ENCODE measurements at places on chromosomes 12 and 14.

DNA sequence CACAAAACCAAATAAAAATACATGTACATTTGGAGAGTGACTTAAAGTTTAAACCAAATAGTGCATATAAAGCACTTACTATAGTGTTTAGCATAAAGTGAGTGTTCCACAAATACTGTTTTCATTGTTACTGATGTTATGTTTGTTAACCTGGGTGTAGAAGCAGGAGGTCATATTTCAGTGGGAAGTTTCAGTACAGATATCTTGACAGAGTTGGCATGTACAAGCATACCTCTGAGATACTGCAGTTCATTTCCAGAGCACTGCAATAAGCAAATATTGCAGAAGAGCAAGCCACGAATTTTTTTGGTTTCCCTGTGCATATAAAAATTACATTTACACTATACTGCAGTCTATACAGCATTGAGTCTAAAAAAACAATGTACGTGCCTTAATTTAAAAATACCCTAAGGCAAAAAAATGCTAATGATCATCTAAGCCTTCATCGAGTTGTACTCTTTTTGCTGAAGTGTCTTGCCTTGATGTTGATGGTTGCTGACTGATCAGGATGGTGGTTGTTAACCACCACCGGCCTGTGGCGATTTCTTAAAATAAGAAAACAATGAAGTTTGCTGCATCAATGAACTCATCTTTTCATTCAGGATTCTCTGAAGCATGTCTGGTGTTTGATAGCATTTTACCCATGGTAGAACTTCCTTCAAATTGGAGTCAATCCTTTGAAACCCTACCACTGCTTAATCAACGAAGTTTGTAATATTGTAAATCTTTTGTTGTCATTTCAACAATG is 361.1 kb upstream of the RPL10L start:
- DNase-seq = no peak

DNA sequence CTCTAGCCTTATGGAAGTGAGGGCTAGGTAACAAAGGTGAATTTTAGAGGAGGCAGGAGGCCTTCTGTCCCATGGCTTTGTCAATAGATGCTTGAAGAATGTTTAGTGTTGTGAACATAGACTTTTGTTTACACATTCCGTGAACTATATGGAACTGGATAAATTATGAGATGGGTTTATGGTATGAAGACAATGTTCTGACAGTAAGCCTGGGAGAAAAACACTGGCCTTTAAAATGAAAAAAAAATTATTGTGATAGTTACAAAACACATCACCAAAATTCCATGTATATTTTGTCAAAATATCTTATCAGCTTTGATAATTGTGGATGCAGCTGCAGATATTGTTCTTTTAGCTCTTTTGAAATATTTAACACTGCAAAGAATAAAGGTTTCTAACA is 251.5 kb upstream of the DCN start:
- no peak for DNase-seq

- DNase-seq = no peak
These were observed 32.6 kb downstream of the DDX11 start for GRCh38 chr12:31106101-31106803.

- DNase-seq = no peak
These were observed 44.0 kb upstream of the EAPP start for GRCh38 chr14:34583525-34583924.

DNA sequence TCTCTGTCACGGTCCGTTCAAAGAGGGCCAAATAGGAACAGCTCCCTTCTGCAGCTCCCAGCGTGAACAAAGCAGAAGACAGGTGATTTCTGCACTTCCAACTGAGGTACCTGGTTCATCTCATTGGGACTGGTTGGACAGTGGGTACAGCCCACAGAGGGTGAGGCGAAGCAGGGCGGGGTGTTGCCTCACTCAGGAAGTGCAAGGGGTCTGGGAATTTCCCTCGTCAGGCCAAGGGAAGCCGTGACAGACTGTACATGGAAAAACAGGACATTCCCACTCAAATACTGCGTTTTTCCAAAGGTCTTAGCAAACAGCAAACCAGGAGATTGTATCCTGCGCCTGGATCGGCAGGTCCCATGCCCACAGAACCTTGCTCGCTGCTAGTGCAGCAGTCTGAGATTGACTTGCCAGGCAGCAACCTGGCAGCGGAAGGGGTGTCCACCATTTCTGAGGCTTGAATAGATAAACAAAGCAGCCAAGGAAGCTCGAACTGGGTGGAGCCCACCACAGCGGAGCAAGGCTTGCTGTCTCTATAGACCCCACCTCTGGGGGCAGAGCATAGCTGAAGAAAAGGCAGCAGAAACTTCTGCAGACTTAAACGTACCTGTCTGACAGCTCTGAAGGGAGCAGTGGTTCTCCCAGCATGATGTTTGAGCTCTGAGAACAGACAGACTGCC is 22.7 kb downstream of the SLC38A1 start:
- no peak for DNase-seq

DNA sequence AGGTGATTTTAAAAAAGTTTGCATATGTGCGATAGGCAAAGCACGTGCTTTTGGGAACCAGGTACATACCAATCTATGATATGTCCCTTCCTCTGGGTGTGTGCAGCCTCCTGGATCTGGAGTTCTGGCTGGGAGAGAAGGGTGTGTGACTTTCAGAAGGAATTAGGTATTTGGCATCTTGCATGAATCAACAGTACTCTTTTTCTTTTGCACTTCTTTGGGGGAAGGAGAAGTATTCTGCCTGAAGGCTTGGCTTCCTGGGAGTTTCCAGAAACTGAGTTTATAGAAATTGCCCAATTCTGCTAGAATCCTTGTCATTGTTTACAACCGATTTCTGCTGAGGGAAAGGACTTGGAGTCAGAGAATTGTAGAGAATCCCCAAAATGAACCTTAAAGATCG is 2.9 kb upstream of the CLMN start:
- DNase-seq = no peak

GRCh38 chr12:1797011-1797901 is 23.1 kb upstream of the LRTM2 start:
- peak; percentile 33 for DNase-seq

- peak; percentile 52 for DNase-seq
These were observed 59.4 kb downstream of the DGLUCY start for GRCh38 chr14:91173221-91173670.

- DNase-seq = no peak
These were observed 9.9 kb downstream of the ZNF410 start for GRCh38 chr14:73896521-73896920.

GRCh38 chr14:35335388-35336092 is 43.4 kb downstream of the PSMA6 start:
- no peak for DNase-seq

GRCh38 chr12:100141998-100142850 is 450 bp downstream of the BLTP3B start:
- peak; percentile 35 for DNase-seq

GRCh38 chr14:25484235-25484634 is 434.3 kb upstream of the STXBP6 start:
- no peak for DNase-seq

DNA sequence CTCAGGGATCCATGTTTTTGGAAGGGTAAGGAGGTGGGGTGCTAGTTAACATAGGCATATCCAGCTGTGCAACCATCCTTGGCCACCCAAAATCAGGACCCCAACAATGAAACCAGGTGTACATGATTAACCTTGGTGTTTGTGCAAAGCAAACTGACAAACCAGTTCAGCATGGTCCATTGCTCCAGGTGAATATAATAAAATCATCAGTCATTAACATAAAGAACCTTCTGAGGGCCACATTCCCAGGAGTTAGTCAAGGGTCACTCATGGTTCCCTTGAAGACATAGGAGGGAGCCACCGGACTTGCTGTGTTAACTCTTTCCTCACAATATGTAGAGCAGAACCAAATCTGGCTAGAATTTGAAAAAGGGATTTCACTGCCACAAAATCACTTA is 17.8 kb downstream of the SLC38A2 start:
- no peak for DNase-seq

- no peak for DNase-seq
These were observed 20.2 kb downstream of the KLHL28 start for GRCh38 chr14:44941591-44941990.

GRCh38 chr14:32774214-32774613 is 164.5 kb upstream of the NPAS3 start:
- DNase-seq = no peak

GRCh38 chr12:63968673-63969072 is 124.2 kb downstream of the SRGAP1 start:
- no peak for DNase-seq

- no peak for DNase-seq
These were observed 806.9 kb downstream of the GALC start for GRCh38 chr14:87185961-87186560.

DNA sequence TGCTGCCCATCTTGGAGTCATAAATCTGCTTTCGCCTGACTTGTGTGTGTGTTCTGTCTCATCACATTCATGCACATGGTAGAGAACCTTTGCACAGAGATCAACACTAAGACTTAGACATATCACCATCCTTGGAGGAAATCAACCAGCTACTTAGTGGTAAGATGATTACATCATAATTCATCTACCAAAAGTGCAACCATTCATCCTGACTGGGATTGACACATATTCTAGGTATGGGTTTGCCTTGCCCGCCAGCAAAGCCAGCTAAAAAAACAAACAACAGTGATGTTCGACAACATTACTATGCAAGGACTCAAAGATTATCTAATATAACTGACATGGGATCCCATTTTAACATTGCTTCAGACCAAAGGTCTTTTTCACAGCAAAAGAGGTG is 228.7 kb downstream of the NUAK1 start:
- no peak for DNase-seq

- no peak for DNase-seq
These were observed 371.0 kb downstream of the FUT8 start for GRCh38 chr14:65783576-65783975.

GRCh38 chr14:22535916-22536315 is 53.1 kb downstream of the DAD1 start:
- DNase-seq = no peak

DNA sequence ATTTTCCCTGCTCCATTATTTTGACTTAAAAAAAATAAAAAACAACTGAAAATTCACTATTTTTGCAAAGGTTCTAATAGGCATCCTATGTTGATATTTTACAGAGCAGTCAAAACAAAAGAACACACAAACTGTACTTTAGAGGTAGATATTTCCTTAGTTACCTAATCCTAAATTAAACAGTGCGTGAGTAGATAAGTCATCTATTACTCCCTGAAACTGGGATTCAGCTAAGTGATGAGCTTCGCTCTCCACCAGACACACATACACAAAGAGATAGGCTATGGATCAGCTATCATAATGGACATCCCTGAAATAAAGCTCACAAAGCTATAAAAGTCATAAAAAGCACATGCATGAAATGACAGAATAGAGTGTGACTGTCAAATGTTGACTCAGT is 398.7 kb downstream of the SOX5 start:
- DNase-seq = no peak

- DNase-seq = no peak
These were observed 62.4 kb upstream of the PSMC1 start for GRCh38 chr14:90193925-90194324.

DNA sequence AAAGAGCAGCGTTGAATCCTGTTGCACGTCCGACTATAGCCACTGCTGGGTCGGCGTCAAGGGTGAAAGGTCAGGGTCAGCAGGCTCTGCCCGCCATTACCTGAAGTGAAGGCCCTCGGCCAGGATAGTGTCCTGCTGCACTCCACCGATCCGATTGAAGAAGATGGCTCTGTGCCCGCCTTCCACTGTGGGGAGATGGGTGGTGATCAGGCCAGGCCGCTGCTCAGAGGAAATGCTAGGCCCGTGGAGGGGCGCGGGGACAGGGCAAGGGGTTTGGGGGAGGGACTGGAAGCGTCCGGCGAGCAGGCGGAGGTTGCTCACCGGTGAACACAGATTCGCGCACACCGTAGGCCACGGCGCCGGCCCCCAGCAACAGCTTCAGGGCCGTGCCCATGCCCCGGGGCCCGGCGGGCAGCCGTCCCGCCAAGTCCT is 352 bp downstream of the PHB2 start:
- no peak for DNase-seq

- DNase-seq = no peak
These were observed 45.8 kb downstream of the ETV6 start for GRCh38 chr12:11695321-11695720.

DNA sequence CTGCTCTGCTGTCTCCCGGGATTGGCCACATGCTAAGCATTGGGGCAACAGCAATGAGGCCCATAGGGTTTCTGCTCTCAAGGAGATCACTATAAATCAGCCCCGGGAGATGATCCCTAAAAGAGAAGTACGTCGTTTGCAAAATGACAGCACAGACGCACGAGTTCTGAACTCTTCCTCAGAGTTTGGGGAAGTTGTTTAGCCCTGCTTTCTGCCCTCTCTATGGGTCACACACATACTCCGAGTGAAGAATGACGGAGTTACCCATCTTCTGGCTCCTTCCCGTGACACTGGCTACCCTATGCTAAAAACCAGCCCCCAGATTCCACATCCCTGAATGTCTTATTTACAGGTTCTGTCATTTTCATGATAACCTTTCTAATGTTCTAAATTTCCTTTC is 258.0 kb upstream of the PLEKHG7 start:
- no peak for DNase-seq

- no peak for DNase-seq
These were observed 43.7 kb upstream of the GPHB5 start for GRCh38 chr14:63362389-63362819.

GRCh38 chr14:95025941-95026340 is 131.4 kb downstream of the DICER1 start:
- no peak for DNase-seq

- no peak for DNase-seq
These were observed 19.6 kb downstream of the HCFC2 start for GRCh38 chr12:104083769-104084475.

DNA sequence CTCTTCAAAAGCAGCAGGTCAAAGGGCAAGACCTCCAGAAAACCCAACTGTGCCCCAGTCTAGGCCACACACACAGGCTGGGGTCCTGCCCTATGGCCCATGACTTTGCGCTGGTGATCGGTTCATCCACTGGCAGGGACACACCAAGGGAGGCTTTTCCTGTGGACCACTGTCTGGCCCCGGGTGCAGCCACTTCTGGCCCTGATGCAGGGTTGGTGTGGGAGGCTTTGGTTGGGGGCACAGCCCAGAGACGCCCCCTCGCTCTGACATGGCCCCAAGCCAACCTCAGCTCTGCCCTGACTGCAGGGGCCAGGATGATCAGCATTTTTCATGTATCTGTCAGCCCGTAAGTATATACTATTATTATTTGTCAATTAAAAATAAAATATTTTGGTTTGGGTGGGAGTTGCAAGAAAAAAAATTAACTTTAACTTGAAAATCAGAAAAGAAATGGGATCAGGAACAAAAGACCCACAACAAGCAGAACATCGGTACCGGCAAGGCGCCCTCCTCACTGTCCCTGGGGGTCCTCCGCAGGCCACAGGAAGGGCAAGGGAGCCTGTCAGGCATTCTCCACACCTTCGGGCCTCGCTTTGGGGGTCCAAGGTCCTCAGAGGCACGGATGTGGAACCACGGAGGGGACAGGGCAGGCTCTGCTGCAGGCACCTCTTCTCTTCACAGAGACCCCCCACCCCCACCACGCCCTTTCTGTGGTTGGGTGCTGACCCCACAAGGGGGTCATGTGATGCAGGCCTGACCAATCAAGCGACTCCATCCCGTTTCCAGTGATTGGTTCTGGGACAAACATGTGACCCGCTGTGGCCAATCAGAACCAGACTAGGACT is 181.5 kb upstream of the SFSWAP start:
- DNase-seq = no peak

- DNase-seq = no peak
These were observed 14.0 kb upstream of the HPD start for GRCh38 chr12:121872546-121873215.

- no peak for DNase-seq
These were observed 5.0 kb downstream of the CARMIL3 start for GRCh38 chr14:24056800-24057184.

- no peak for DNase-seq
These were observed 12.2 kb upstream of the ITPR2 start for GRCh38 chr12:26845057-26845666.

- DNase-seq = no peak
These were observed 71.7 kb downstream of the GRIP1 start for GRCh38 chr12:66607147-66607546.

Measured in activated naive CD4-positive, alpha-beta T cell (primary cell).